ENCODE measurements at places on chromosomes 11 and 22.

DNA sequence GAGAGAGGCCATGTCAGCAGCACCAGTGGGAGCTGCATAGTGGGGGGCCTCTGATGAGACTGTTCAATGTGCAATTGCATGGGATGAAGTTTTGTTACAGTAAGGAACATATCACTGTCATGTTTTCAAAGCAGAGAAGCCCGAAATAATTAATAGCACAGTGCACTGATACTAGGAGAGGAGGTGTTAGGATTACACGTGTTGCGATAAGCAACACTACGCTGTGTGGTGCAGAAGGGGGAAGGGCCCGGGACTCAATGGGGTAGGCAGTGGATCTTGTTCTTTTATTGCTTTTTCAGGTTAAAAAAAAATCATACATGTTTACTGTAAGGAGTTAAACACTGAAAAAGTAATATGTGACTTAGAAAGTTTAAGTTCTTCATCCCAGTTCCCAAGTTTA lies 29.2 kb downstream of the TCIRG1 start:
- DNase-seq, result no peak

DNA sequence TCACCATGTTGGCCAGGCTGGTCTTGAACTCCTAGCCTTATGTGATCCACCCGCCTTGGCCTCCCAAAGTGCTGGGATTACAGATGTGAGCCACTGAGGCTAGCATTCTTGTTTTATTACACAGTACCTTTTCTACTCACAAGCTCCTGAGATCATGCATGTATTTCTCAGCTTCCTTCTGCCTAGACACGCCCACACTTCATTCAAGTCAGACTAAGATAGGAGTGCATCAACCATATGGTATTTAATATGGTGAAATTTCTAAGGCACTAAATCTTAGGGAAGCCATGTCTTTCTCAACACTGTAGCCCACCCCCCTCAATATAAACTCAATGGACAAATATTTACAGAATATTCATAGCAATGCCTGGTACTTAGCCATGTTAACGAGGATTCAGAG lies 62.1 kb downstream of the SLC25A17 start:
- peak; percentile 9 for DNase-seq

DNA sequence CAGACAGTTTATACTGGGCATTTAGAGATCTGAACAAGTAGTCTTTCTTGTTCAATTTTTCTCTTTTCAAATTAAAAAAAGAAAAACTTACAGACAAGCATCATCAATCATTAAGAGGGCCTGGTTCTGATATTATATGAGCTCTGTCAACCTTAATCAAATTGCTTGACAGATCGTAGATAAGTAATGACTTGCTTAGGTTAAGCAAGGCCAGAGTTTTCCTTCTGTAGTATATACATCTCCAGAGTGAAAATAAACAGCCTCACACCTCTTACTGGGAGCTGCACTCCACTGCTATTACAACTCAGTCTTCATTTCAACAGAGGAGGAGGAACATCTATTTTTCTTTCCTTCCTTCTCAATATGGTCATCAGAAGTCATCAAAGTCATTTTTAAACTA lies 13.5 kb downstream of the CDON start:
- DNase-seq, result no peak

GRCh38 chr11:124756033-124756752 lies 4.1 kb upstream of the VSIG2 start:
- DNase-seq, result no peak

- no peak for DNase-seq
Observed at GRCh38 chr11:12214751-12215150, 104.4 kb downstream of the MICAL2 start.

DNA sequence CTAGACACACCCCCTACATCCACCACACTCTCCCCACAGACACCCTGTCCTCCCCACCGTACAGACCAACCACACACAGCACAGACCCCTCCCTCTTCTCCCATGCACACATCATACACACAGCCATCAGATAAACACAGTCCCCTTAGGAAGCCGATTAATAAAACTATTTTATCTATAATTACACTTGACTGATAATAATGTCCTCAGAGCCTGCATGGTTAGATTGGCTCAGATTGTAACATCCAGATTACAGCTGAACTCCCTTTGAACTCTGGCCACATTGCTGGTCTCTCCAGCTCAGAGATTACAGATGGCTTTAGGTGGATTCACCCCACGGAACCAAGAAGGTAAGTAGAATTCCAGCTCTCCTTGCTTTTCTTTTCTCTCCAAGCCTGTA lies 9.5 kb upstream of the ELF5 start:
- no peak for DNase-seq

DNA sequence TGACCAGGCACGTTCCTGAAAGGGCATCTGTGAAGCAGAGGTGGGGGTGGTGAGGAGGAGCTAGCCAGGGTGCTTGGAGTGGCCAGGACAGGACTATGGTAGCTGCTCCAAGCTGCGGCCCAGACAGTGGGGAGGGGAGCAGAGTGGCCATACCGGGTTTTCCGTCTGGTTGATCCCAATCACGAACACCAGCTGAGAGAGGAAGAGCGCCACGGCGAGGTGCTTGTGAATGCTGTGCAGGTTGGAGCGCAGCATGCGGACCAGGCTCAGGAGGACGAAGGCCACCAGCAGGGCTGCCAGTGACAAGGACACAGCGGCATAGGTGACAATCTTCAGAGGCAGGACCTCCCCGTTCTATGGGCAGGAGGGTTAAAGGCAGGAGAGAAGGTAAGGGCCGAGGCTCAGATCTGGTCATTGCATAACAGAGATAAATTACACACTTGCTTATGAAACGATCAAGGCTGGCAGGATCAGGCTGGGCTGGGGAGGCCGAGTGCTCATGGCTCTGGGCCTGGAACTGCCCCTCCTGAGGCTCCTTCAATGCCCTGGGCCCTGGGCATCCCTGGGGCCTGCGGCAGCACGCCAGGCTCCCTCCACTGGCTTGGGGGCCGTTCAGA lies 41.5 kb downstream of the TRMU start:
- DNase-seq, result no peak

DNA sequence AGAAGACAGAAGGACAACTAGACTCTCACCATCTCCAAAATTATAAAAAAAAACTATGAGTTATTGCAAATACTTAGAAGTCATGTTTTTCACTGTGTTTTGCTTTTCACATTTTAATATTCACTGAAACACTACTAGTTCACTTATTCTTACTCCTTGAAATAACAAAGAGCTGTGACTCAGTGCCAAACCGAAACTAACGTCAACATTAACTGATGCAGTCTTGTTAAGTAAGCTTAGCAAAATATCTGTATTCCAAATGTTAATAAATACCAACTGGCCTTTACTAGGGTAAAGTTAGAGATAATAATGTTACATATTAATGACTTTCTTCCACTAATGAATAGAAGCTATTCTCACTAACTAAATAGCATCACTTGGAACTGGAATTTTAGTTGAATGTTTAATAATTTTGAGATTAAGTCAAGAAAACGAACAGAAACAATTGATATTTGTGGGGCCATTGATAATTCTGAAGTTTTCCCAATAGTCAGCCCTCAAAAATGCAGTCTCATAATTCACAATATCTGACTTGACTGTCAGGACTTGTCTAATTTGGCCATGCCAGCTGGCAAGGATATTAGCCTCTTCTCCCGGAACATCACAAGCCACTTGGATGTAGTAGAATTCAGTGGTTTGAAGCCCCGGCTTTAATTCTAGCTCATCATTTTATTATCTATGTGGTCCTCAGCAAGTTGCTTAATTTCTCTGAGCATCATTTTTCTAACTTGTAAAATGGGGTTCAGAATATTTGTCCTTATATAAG lies 230.1 kb upstream of the DDI1 start:
- DNase-seq, result peak; percentile 51

DNA sequence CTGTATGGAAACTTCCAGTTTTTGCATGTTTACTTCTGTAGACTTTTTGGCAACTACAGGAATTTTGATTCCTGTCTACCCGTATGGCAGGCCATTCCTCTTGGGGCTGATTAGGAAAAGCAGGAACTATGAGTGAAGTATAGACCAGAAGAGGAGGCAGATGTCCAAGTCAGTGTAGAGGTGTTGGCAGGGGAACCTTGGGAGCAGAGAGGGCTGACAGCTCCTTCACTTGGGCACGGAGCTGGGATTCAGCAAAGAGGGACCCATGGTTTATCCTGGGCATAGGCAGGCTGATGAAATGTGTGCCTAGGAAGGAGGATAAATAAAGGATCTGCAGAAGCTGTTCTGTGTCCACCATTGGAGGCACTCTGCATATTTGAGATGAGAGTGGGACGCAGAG lies 33.1 kb downstream of the TREH start:
- DNase-seq, result no peak

- no peak for DNase-seq
Observed at GRCh38 chr11:115518983-115519628, 14.9 kb upstream of the CADM1 start.

DNA sequence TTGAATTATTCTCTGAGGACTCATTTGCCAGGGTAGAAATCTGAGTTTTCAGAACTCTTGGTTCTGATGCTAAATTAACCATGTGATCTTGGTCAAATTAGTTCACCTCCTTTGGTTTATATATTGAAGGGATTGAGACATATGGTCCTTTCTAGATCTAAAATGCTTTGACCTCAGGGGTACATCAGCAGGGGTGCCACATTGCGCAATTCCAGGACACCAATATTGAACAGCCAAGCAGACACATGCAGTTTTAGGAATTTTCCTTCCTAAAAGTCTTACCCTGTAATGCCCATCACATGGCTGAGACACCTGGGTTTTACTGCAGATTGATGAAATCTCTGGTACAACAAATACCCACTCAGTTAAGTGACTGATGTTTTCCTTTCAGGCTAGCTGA lies 254.4 kb upstream of the NCAM1 start:
- no peak for DNase-seq

- DNase-seq, result no peak
Observed at GRCh38 chr11:130209954-130210854, 50.6 kb downstream of the ST14 start.

DNA sequence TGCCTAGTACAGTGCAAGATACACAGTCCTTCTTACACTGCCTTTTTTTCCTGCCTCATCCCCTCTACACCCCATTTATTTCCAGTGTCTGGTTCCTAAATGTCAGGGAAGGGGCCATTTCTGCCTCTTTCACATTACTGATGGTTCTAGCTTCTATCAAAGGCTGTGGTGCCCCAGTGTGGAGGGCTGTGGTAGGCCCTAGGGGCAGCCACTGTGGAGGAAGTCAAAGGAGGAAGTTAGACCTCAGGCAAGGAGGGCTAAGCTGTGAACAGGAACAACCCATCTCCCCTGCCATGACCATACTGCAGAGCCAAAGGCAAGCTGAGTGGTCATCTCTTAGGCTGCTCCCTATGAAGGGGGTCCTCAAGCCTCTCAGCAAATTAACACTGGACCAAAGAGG lies 81.9 kb upstream of the CRTAM start:
- no peak for DNase-seq

DNA sequence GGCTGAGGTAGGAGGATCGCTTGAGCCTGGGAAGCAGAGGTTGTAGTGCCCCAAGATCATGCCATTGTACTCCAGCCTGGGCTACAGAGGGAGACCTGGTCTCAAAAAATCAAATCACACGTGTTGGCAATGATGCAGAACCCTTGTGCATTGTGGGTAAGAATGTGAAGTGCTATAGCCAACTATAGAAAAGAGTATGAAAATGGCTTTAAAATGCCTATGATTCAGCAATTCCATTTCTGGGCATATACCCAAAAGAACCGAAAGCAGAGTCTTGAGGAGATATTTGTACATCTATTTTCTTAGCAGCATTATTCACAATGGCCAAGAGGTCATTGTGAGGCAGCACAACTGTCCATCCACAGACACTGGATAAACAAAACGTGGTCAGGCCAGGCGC lies 2.6 kb upstream of the FADS3 start:
- peak; percentile 78 for DNase-seq

DNA sequence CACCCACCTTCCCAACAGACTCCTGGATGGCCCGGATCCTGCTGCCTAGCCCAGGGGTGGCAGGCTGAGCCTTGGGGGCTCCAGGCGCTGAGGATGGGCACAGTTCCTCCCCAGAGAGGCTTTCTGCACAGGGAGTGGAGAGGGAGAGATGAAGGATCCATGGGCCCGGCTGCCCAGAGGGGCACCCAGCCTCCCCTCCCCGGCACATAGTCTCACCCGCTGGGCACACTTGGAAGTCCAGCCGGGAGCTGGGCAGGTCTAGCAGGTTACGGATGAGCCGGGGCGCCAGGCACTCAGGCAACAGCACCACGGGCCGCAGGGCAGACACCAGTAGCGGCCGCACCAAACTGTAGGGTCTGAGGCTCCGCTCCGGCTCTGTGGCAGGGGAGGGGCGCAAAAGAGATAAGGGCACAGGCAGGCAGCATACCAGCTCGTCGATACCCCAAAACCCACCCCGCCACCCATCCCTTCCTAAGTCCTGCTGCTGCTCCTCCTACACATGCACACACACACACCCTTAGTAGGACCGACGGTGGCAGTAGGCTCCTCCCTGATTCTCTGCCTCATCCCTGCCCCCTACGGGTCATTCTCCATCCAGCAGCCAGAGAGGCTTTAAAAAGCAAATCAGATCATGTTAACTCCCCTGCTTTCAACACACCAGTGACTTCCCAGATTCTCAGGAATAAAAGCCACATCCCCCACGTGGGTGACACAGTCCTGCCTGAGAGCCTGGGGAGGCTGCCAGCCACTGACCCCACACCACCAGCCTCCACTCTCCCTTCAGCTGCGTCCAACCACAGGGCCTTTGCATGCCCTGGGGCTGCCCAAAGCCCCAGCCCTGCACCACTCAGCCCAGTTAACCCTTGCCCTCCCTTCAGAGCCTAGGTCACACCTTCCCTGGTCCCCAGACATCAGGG lies 6.5 kb upstream of the MFNG start:
- no peak for DNase-seq

DNA sequence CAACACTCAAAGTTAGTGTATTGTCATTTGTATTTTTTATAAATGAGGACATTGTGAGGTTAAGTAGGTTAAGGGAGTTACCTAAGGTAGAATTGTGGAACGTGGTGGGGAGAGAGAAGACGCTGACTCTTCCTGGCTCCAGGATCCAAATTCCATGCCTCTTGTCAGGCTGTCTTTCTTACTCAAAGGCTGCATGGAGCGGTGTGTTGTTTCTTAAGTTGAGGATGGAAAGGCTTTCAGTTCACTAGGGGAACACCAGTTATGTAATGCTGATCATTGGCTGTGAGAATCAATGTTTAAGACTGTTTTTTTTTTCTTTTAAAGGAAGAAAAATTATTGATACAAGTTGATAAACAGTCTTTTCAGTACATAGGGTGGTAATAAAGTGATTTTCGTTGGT lies 2.9 kb downstream of the UBE2L3 start:
- DNase-seq, result no peak

DNA sequence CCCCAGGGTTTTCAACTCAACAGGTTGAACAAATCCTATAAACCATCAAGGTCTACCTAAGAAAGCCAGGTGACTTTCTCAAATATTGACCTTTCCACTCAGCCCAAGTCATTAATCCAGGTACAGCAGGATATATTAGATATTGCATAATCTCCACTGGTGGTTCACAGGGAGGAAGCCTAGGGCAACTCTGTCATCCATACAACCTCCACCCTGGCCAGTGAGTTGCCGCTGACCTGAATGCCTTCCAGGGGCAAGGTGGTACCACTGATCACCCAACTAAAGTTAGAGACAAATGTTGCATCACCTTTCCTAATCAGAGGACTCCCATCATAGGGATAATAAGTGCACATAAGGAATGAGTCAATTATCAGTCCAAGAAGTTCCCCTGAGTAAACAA lies 22.9 kb downstream of the GUCD1 start:
- no peak for DNase-seq

GRCh38 chr11:119521551-119521950 lies 98.6 kb upstream of the THY1 start:
- no peak for DNase-seq

All from fibroblast of skin of left biceps (primary cell).